ENCODE measurements at places on chromosomes 1 and 21. TPM values are rescaled to one million over a fixed set of nuclear protein-coding genes. Genes with fewer than 3 reads are reported as not detected.

DNA sequence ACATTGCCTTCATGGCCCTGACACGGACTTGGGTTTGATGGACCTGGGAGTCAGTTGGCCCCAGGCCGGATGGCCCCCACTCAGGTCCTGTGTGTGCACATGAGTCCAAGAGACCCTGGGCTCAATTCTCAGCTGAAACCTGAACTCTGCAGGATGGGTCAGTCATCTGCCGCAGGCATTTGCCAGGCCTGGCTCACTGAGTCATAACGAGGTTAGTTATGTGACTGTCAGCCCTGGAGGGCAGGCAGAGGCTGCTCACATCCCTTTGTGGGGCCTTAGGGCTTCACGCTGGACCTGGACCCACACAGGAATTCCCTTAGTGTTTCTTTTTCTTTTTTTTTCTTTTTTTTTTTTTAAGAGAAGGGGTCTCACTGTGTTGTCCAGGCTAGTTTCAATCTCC is 46.5 kb downstream of the PSMG1 start:
- no peak for DNase-seq

DNA sequence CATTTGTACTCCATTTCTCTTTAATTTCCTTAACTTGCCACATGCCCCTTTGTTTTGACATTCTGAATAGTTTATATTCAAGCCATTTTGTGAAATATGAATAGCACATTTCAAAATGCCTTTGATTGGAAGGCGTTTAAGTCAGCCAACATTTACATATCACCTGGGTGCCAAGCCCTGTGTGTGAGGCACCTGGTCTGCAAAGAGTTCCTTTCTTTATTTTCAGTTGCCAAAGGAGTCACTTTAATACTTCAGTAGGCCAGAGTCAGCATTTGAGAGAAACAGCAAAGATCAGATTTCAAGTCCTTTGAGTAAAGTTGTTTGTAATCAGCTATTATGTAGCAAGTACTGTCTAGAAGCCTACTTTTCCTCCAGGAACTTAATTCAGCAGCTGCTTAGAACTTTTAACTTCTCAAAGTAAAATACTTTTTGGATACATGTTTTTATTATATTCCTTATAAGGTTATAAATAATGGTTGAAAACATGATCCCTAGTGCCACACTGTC is 70.8 kb downstream of the DTL start:
- no peak for DNase-seq

DNA sequence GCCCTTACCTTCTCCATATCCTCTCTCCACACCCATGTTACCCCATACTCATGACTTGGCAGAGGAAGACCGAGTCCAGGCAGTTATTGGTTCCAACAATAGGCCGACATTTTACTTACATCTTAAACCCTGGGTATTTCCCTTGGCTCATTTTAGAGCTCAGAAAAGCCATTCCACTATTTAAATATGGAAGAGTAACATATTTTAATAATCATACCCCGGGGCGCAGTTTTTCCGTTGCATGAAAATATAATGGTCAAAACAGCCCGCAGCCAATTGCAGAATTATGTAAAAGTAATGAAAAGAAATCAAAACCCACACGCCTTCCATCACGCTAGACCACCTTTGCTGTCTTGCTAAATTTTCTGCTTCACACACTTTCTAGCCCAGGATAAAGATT is 48.5 kb downstream of the KAZN start:
- DNase-seq: no peak

- no peak for DNase-seq
These were observed 14.6 kb downstream of the OTUD7B start for GRCh38 chr1:149995927-149996326.

The OR2T1 gene
- total RNA-seq: not detected

- no peak for DNase-seq
These were observed 398.4 kb upstream of the B3GALT2 start for GRCh38 chr1:193584731-193585239.

DNA sequence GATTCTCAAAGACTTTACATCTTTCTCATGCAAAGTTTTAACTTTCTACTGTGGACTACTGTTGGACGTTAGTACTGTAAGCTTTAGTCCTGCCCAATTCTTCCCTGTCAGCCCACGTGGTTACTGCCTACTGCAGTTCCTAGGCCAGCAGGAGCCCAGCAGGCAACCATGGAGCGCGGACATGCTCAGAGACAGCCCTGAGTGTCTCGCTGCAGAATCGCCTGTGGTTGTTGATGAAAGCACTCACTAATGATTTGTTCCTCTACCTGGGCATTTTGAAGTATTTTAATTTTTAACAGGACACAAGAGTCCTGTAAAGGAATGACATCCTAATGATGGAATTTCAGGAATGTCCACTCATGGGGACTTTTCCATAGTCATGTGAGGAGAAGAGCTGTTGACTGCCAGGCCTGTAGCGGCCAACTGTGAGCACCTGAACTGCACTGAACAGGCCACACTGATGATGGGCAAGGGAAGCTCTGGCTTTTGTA is 44.1 kb downstream of the PGBD5 start:
- DNase-seq: no peak

DNA sequence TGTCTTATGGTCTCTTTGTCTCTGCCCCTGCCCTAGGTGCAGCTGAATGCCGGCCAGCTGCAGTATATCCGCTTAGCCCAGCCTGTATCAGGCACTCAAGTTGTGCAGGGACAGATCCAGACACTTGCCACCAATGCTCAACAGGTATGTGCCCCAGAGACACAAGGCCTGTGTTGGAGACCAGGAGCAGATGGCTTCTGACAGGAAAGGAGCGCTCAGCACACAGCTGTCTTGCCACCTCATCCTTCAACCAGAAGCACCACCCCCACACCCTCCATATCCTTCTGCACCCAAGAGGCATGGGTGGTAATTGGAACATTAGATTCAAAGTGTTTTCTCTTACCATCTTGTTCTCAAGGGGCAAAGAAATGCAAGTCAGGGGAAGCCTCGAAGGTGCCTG is 17.0 kb upstream of the KCNQ4 start:
- DNase-seq: no peak

The F5 gene
- 3.1 TPM for total RNA-seq

GRCh38 chr21:15243406-15243805 is 178.6 kb upstream of the NRIP1 start:
- DNase-seq: no peak

The PRR9 gene
- total RNA-seq: not detected

GRCh38 chr1:12208764-12209494 is 20.9 kb upstream of the VPS13D start:
- DNase-seq: peak; percentile 83

The KANK4 gene
- total RNA-seq: 0.55 TPM

The WDR26 gene
- total RNA-seq: 77.9 TPM

The CLCA4 gene
- total RNA-seq: not detected

DNA sequence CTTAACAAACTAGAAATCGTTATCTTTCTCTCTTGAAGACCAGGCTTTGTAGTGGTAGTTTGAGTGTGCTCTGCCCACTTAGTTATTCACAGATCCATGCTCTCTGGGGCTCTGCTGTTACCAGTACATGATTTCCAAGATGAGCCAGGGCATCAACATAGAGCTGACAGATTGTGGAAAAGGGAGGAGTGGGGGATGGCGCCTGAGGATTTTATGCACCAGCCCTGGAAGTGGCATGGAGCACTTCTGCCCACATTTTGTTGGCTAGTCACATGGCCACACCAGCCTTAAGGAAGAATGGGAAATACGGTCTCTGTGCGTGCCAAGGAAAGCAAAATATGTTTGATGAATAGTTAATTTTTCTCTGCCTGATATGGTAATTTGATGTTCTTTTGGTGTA is 18.2 kb downstream of the TSNAX start:
- DNase-seq: no peak

DNA sequence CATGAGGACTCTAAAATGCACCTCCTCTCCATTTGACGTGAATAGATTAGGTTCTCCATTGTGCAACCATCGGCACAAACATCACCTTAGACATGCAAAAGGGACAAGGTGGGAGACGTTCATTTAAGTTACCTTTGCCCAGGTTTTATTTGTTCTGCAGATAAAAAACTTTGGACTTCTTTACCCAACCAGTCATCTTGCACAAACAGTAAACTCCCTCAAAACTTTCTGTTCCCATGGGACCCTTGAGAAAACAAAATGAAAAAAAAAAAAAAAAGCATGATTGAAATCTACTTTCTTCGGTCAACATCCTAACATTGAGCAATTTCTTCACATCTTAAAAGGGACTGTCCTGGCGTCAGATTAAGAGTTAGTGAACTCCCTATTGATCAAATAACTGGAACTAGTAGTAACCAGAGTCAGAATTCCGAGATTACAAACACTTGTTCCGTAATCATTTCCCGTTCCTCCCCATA is 31.4 kb upstream of the PROX1 start:
- DNase-seq: no peak

The IL23R gene
- total RNA-seq: not detected

DNA sequence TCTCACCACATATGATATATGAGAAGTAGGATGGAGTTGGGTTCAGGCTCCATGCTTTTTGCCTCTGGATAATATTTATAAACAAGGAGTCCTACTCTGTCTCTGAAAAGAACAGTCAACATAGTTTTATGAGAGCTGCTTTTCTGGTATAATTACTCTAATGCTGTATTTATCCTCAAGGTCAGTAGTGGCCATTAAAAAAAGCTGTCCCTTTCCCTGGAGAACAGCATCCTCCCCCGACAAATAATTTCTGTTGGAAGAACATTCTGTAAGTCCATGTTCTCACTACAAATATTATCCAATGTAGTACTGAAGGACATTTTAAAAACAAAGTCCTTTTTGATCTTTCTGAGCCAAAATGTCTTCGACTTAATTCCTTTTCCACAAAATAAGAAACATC is 9.0 kb upstream of the RGS5 start:
- DNase-seq: no peak

The RASSF5 gene
- total RNA-seq: 7.0 TPM

DNA sequence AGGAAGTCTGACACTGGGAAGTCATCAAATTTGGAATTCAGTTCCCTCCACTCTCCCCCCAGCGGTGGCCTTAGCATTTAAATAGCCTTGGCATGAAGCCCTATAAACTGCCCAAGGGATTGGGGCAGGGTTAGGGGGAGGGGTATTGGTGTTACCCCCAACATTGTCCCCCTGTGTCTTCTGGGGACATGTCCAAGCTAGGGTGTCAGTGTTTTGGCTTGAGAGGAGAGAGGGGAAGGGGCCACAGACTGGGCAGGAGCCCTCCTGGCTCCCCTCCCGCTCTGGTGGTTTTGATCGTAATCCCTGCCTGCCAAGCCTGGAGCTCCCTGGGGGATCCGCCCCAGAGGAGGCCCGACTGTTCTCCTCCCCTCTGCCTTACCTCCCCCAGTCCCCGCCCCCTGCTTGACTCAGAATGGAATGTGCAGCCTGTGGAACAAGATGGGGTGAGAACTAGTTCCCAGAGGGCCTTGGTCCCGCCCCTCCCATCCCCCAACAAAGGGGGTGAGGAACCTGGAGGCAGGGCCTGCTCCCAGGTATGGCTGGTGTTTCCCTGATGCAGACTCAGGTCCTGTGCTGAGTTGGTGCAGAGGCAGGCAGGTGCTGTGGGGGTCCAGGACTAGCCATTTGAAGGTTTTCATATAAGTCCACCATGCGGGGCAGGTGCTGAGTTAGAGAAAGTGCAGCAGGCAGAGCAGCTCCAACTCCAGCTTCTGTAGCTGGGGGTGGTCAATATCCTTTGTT is 7.4 kb downstream of the SOX13 start:
- peak; percentile 63 for DNase-seq

The TMEM50B gene
- total RNA-seq: 26.7 TPM

GRCh38 chr1:108049178-108049819 is 84.3 kb upstream of the VAV3 start:
- DNase-seq: peak; percentile 31

The PIK3R3 gene
- total RNA-seq: 25.4 TPM

The DENND2C gene
- 4.0 TPM for total RNA-seq

GRCh38 chr1:59079434-59080140 is 217.3 kb upstream of the FGGY start:
- no peak for DNase-seq

Data from heart right ventricle (tissue), 16 donors.